Activated B cell treated with CpG ODN at 0.5 μM for 24 hours (primary cell): ENCODE measurements at places on chromosomes 5 and 9. TPM values are rescaled to one million over a fixed set of nuclear protein-coding genes. Genes with fewer than 3 reads are reported as not detected.

The CYLC2 gene
- total RNA-seq, result not detected in 2 replicates

The ARHGEF37 gene
- total RNA-seq, result 0.88 and 1.1 TPM in 2 replicates

The RNF183 gene
- not detected in 2 replicates for total RNA-seq

The SEMA4D gene
- total RNA-seq, result 68.0 and 79.7 TPM in 2 replicates

The PCDHB8 gene
- total RNA-seq, result not detected in 2 replicates

The OR1Q1 gene
- not detected in 2 replicates for total RNA-seq

The PCSK5 gene
- not detected in 2 replicates for total RNA-seq

The MARCOL gene
- total RNA-seq, result not detected in 2 replicates

The AIF1L gene
- total RNA-seq, result not detected in 2 replicates

The NIPAL4 gene
- 2.7 and 2.8 TPM in 2 replicates for total RNA-seq
